A375 (cell line): ENCODE measurements at places on chromosomes 11 and 22. TPM values are rescaled to one million over a fixed set of nuclear protein-coding genes. Genes with fewer than 3 reads are reported as not detected.

STK33 gene
- total RNA-seq: not detected in 2 replicates

FAT3 gene
- total RNA-seq: 1.8 and 4.3 TPM in 2 replicates

KCNE3 gene
- total RNA-seq: 0.04 and 0.08 TPM in 2 replicates

C22orf31 gene
- not detected in 2 replicates for total RNA-seq

KIRREL3 gene
- 3.1 and 4.1 TPM in 2 replicates for total RNA-seq

CDC45 gene
- total RNA-seq: 59.7 and 62.4 TPM in 2 replicates

NLRX1 gene
- total RNA-seq: 19.2 and 24.3 TPM in 2 replicates
